Left kidney (tissue), 8 donors: ENCODE measurements at places on chromosomes 1 and 21.

DNA sequence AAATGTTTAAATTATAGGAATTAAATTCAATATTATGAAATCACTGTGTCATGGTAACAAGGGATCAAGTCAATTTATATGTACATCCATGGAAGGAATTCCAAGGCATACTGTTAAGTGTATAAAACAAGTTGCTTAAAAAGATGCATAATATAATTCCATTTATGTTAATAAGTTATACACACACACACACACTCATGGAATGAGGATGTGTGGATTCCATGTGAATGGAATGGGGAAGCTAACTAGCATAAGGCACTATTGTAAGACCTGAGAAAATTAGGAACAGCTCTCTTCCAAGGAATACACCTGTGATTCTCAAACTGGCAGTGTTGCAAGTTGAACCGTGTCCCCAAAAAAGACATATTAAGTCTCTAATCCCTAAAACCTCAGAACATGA is 17.6 kb upstream of the TRAF3IP3 start:
- no peak for DNase-seq

GRCh38 chr1:206035027-206035426 is 11.3 kb upstream of the CTSE start:
- no peak for DNase-seq

GRCh38 chr1:116325922-116326321 is 47.1 kb upstream of the ATP1A1 start:
- no peak for DNase-seq

GRCh38 chr21:43812139-43812821 is 22.9 kb downstream of the RRP1 start:
- DNase-seq = no peak

- no peak for DNase-seq
Observed at GRCh38 chr1:2967881-2968280, 53.4 kb upstream of the ACTRT2 start.

- no peak for DNase-seq
Observed at GRCh38 chr1:165875171-165875570, 47.8 kb downstream of the UCK2 start.

- no peak for DNase-seq
Observed at GRCh38 chr1:229379846-229380245, 37.0 kb upstream of the CCSAP start.

GRCh38 chr1:117015724-117016123 is 14.2 kb downstream of the CD101 start:
- DNase-seq = no peak

DNA sequence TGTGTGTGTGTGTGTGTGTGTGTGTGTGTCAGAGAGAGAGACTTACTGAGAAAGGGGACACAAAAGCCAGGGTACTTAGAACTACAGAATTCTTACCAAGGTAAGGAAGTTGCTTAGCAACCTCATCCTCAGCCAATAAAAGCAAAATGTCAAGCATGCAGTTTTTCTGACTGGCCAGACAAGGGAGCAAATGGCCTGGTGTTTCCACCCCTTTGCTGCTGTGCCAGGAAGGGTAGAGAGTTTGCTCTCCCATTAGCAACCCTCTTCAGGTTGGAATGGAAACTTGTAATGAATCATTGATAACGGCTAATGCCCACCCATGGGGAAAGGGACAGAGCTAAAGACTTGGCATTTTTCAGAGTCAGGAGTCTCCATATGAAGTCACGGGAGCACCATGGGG is 10.6 kb downstream of the RXRG start:
- DNase-seq = no peak

DNA sequence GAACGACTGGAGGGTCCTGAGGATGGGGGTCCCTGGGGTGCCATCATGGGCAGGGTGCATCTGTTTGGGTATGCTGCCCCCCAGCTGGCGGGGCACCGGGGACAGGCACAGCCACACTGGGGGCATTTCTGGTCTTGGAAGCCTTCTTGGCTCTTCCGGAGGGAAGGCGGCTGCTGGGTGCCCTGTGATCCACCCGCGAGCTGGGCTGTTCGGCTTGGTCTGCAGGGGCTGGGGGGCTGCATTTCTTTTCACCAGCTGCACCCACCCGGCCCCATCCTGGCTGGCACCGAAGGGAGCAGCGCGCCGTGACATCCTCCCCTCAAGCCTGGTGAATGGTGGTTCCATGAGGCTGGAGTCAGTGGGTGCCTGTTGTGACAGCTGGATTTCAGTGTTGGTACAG is 12.2 kb downstream of the FAAP20 start:
- DNase-seq = no peak

DNA sequence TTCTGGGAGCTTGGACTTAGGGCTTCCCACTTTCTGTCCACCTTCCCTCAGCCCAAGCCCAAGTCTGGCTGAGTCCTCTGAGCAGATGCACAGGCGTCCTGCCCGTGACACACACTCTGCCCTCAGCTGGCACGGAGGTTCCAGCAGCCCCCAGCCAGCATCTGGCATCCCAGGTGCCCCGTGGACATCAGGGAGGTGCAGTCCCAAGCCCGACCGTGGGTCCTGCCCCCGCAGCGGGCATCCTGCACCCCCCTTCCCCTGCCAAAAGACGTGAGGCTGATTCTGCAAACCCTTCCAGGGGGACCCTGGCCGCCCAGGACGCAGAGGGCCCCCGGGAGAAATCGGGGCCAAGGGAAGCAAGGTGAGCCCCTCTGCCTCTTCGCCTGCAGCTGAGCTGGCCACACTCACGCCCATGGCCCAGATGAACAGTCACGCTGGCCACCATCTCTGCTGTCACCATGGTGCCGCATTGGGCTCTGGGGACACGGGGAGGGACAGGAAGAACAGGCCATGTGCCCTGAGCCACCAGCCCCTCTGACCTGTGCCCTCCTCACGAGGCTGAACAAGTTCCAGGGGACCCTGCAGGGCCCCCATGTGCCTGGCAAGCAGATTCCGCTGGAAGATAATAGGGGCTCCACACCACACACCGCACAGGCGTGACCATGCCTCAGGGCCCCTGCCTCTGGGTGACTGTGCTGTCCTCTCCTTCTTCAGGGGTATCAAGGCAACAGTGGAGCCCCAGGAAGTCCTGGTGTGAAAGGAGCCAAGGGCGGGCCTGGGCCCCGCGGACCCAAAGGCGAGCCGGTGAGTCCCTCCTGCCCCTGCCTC is 20.6 kb downstream of the COL6A2 start:
- no peak for DNase-seq

GRCh38 chr1:180137776-180138175 is 16.9 kb upstream of the QSOX1 start:
- no peak for DNase-seq

DNA sequence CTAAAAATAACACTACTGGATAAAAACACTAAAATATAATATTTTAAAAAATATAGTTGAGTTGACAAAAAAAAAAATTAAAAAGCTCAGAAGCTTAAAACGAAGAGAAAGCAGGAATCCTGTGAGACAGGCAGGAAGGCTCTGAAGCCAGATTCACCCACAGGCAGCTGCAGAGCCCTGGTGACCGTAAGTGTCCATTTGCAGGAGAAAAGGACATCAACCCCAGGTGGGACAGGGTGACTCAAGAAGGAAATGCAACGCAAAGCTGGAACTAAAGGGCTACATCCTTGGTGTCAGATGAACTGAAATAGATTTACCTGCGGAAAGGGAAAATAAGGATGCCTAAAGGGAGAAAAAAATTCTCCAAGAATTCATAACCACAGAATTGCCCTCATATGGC is 46.8 kb downstream of the USP24 start:
- DNase-seq = no peak

- DNase-seq = no peak
Observed at GRCh38 chr1:85058311-85058710, 10.0 kb upstream of the MCOLN3 start.

DNA sequence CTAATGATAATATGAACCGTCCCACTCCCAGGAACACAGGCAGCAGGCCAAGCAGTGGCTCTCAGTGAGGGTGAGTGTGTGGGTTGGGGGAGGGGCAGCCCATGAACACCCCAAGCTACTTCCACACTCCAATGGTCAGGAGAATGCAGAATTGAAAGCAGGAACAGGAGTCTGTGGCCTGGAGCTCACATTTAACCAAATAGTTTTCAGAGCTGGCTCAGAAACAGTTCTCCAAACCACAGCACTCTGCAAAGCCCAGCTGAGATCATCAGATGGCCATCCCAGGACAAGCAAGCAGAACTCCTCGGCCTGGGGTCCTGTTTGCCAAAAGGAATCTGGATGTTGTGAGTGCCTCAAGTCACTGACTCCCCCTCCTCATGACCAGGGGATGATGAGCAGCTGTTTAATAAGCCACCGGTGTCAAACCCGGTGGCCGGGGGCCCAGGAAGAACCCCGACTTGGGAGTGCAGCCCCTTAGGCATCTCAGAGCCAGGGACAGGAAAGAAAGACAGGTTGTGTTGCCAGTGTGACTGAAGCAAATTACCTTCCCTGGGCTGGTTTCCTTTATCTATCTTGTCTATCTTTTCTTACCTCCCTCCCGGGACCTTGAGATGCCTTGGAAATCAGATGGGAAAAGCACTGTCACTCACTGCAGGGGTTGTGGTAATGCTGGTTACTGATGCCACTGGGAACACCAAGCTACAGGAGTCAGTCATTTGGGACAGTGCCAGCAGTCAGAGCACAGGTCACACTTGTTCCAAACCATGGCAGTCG is 20.4 kb downstream of the DEGS1 start:
- DNase-seq = peak; percentile 65

DNA sequence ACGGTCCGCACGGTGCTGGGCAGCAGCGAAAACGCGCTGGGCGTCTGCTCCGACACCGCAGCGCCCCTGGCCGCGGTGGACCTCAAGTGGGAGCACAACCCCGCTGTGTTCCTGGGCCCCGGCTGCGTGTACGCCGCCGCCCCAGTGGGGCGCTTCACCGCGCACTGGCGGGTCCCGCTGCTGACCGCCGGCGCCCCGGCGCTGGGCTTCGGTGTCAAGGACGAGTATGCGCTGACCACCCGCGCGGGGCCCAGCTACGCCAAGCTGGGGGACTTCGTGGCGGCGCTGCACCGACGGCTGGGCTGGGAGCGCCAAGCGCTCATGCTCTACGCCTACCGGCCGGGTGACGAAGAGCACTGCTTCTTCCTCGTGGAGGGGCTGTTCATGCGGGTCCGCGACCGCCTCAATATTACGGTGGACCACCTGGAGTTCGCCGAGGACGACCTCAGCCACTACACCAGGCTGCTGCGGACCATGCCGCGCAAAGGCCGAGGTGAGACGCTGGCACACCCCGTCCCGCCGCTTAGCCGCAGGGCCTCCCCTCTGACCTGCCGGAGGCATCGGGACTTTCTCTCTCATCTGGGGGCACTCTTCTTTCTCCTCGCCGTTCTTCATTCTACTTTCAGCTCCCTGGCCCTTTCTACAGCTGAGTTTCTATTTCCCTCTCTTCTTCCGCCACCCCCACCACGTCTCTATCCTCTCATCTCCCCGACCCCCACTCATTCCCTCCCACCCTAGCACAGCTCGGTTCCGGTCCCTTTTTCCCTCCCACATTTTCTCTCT is 1.0 kb downstream of the NPR1 start:
- DNase-seq = no peak

GRCh38 chr1:53339736-53340635 is 12.1 kb upstream of the LRP8 start:
- no peak for DNase-seq

DNA sequence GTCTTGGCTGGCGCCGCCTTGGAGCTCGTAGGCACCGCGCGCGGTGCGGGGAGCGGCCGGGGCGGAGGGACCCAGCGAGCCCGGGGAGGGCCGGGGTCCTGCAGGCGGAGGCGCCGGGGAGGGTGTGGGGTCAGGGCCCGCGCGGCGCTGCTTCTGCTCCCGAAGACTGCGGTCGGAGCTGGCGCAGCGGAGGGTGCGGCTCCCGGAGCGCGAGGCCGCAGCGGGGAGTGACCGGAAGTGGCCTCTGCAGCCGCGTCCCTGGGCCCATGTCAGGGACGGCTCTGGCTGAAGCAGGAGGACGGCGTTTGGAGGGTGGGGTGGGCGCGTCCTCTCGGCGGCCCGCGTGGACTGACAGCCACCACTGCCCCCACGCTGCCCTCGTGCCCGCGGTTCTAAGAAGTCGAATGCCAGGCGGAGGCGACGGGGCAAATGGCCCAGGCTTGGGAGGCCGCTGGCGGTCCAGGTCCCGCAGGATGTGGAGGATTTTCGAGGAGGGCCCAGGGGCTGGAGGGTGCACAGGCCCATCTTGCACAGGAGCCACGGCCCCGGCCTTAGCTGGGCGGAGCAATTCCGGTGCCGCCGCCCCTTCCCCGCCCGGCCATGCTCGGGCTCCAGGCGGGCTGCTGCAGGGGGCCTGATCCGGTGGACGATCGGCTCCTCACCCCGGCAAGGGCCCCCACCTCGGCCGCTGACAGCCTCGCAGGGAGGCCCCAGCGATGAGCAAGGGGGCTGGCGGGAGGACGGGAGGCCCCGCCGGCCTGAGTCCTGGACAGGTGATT is 7.7 kb upstream of the ZNF669 start:
- DNase-seq = peak; percentile 46

- no peak for DNase-seq
Observed at GRCh38 chr1:184596950-184597645, 157.6 kb downstream of the EDEM3 start.

DNA sequence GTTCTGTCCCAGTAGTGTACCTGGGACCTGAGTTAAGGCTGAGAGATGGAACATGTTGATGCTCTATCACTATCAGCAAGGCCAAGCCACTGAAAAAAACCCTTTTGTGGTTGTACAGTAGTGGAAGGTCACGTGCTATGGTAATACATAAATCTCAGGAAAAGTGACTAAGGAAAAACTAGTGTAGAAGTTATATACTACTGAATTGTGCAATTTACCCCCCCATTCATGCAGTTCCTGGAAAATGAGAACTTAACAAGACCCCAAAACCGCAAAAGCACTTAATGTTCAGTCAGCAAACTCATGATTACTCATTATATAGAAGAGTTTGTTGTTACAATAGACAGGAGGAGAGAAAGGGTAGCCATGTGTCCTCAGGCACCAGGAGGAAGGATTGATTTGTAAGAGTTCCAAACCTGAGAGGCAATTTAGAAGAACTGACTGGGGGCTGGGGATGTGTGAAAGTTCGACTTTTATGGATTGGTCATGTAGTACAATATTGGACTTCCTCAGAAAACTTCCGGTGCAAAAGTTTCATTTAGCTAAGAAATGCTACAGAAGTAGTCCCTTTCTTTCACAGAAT is 91.6 kb downstream of the RGL1 start:
- no peak for DNase-seq

GRCh38 chr1:20322081-20322824 is 31.6 kb downstream of the VWA5B1 start:
- DNase-seq = no peak

DNA sequence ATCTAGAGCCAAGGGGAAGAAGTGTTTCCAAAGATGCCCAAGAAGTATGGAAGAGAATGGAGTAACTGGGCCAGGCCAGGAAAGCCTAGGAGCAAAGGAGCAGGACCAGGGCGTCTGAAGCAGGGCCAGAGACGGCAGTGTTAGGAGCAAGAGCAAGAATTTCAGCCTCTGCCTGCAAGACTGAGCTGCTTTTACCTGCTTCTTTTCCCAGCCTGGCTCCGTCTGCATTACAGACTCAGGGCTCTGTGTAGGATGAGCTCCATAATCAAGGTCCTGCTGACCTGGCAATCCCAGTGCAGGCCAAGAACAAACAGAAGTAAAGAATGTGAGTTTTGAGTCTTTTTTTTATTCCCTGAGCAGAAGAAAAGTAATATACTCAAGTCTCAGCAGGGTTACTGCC is 10.1 kb downstream of the FMO1 start:
- no peak for DNase-seq

GRCh38 chr1:88609051-88609450 is 75.0 kb upstream of the PKN2 start:
- DNase-seq = no peak

- no peak for DNase-seq
Observed at GRCh38 chr21:34576041-34576511, 38.8 kb downstream of the RCAN1 start.
